ENCODE measurements at places on chromosomes 16 and 17.

GRCh38 chr16:68351991-68352431, 41.2 kb downstream of the PRMT7 start:
- DNase-seq = peak; percentile 54

DNA sequence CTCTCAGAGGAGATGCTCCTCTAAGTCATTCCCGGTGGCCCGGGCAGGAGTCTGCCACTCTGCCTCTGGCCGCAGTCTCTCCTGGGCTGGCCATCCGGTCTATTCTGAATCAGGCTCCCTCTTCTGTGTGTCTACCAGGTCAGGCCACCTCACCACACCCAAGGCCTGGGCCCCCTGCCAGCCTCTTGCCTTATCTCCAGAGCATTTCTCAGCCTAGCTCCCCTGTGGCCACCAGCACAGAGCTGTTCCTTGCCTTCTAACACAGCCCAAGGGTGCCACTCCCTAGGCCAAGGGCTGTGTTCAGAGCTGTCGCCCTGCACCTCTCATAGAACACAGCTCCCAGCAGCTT, 55.3 kb downstream of the MYO18A start:
- DNase-seq = no peak

DNA sequence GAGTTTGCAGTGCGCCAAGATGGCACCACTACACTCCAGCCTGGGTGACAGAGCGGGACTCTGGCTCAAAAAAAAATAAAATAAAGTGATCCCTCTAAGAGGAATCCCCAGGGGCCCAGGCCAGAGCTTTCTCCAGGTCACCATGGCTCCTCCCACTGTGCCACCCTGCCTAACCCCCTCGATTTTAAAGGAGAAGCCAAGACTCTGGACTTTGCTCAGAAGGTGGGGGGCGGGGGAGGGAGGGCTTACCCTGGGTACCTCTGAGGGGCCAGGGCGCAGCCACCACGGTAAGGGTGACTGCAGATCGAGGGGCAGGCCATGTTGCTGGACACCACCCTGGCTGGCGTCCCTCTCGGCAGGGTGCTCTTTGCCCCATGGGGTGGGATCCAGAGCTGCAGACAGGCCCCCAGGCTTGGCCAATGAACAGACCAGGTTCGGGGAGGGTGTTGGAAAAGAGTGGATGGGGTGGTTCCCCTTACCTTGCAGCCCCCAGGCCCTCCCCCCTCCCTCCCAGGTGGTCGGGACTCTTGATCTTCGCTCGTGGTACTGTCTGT, 455 bp upstream of the GRB7 start:
- no peak for DNase-seq

GRCh38 chr16:67915831-67916723, 15.6 kb downstream of the CTRL start:
- no peak for DNase-seq

DNA sequence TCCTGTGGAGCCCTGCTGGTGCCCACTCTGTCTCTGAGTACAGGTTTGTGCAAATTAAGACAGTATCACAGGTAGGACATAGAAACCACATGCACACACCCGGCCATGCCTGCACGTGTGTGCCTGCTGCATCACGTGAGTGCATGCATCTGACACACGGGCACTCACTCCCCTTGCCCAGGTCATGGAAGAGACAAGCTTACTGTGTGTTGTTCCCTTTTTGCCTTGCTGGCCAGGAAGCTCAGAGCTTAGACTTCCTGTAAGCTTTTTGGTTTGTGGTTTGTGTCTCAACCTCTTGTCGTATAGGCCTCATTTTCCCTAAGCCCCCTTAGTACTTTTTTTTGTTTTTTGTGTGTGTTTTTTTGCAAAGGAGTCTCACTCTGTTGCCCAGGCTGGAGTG, 25.0 kb downstream of the ZNF469 start:
- no peak for DNase-seq

DNA sequence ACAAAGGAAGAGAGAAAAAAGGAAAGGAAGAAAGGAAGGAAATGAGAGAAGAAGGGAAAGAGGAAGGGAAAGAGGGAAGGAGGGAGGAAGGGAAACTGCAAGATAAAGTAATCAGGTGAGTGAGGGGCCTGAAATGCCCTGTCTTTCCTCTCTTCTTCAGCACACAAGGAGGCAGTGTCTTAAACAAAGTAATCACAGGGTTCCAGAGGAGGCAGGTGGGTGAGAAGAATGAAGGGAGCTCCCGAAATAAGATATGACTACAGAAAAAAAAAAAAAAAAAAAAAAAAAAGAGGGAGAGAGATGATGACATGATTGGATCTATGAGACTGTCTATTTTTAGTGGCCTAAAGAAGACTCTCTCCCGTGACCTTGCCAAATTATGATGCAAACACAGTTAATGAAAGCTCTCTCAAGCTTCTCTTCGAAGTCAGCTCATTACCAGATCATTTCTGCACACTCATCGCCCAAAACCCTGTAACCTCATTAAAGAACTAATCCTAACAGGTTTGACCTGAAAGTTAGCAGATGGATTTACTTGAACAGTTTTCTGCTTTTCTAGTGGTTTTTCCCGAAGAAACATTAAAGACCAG, 53.6 kb downstream of the CDH11 start:
- DNase-seq = no peak

DNA sequence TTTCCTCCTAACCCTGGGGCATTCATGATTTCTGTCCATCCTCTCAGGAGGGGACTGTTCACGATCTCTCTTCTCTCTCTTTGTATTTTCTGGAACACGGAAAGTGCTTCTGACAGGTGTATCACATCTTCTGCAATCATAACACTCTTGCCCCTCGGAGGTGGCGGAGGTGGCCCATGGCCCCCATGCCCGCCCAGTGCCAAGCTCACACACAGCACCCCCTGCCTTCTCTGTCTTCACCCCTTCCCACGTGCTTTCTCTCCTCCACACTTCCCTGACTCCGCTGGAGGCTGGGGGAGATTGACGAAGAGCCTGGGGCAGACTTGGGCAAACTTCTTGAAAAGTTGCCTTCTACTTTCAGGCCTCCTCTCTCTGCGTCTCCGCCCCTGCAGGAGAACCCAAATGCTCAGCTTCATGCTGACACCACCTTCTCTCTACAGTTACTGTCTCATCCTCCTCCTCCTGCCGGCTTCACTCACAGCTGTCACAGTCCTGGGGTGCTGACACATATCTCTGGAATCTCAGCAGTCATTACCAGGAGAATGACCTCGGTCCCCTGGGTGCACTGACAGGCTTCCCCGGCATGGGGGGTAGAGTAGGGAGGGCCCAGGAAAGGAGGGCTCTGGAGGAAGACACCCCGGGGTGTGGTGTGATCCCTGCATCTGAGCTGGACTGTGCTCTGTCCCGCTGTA, 127.1 kb downstream of the ENGASE start:
- DNase-seq = no peak

GRCh38 chr16:50657241-50657640, 23.9 kb downstream of the SNX20 start:
- DNase-seq = no peak

- DNase-seq = no peak
These were observed 30.7 kb downstream of the AKAP10 start for GRCh38 chr17:19946921-19947320.

GRCh38 chr16:13909872-13910303, 10.1 kb upstream of the ERCC4 start:
- peak; percentile 24 for DNase-seq

- DNase-seq = no peak
These were observed 5.7 kb upstream of the SNAI3 start for GRCh38 chr16:88691924-88692560.

Measured in NCI-H526 (cell line).